ENCODE measurements at places on chromosomes 11 and 22.

- no peak for DNase-seq
Measured at GRCh38 chr11:108967571-108967970, 302.7 kb downstream of the DDX10 start.

DNA sequence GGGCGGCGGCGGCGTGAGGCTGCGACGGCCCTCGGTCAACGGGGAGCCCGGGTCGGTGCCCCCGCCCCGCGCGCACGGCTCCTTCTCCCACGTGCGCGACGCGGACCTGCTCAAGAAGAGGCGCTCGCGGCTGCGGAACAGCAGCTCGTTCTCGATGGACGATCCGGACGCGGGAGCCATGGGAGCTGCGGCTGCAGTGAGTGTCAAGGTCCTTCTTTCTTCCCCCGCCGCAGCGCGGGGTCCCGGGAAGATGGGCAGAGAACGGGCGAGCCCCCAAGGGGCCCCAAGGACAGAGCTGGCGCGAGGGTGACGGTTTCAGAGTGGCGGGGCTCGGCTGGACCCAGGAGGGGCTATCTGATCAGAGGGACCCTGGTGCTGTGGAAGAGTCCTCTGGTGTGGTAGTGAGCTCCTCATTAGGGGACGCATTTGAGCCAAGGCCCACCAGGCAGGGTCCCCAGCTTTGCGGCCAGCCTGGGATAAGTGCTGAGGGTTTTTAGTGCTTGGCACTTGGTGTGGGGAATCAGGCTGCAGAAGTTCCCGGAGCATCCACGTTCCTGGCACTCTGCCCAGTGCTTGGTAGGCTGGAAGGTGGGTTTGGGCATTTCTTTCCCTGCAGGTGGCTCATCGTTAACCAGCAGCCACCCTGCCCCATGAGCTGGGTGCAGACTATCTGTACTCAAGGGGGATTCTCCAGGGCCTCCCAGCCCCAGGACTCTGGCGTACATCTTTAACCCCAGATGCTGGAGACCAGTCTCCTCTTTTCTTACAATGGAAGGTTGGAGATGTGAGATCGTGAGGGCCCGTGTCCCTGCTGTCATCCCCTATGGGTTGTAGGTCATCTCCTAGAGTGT is 9.8 kb downstream of the EHBP1L1 start:
- DNase-seq = no peak

DNA sequence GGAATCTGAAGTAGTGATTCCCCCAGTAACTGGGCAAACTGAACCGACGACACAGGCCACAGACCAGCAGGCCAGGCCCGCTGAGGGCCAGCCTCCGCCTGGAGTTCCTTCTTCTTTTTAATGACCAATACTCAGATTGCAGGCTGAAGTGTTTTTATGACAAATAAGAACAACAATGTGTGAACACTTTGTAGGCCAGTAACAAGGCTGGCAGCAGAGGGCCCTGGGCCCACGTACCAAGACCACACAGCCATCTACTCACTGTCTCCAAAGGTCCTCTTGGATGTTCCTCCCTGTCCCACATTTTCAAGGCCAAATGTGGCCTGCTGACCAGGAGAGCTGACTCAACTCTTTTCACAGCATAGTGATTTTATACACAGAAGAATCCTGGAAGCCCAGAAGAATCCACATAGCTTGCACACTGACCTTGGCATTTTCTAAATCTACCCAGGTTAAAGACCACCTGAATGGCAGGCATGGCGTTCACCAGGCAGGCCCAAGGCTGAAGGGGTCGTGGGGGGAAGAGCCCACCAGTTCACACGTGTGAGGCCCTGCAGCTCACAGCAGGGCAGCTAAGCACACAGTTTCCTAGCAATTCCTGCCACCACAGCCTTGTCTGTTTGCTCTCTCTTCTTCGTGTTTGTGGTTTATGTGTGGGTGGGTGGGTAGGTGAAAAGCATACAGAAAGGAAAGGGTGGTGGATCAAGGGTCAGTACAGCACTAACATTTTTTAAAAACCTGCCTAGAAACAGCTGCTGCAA is 13.3 kb downstream of the SMCO4 start:
- no peak for DNase-seq

GRCh38 chr11:27871056-27871455 is 170.8 kb upstream of the BDNF start:
- DNase-seq = no peak

GRCh38 chr11:107549253-107549953 is 16.1 kb downstream of the ALKBH8 start:
- no peak for DNase-seq

DNA sequence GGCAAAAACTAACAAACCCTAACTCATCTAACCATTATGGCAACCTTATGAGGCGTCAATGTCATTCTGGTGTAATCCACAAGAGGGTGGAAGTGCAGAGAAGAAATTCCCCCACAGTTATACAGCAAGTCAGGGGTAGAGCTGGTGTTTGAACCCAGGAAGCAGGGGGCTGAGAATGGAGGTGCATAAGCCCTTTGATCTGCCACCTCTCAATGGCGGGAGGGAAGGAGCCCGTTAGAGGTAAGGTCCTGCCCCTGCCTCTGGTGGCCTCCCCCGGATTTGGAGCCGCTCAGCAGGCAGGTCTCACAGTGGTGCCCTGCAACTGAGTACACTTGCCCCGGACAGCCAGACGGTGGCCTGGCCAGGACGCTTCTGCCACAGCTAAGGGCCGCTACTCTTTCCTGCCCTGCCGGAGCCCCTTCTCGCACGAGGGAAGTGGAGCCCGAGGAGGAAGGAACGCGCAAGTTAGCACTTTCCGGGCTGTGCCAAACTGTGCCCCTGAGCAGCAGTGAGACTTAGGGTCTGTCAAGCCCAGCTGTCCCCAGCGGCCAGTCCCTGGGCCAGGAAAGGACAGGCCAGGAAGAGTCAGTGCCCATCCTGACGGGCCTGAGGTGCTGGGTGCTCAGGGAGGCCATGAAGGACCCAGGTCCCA is 1.1 kb downstream of the FXYD2 start:
- DNase-seq = no peak
